Right renal cortex interstitium (tissue), 3 donors: ENCODE measurements at places on chromosomes 5 and 9.

GRCh38 chr9:5841771-5842573, 9.1 kb upstream of the ERMP1 start:
- DNase-seq: no peak

DNA sequence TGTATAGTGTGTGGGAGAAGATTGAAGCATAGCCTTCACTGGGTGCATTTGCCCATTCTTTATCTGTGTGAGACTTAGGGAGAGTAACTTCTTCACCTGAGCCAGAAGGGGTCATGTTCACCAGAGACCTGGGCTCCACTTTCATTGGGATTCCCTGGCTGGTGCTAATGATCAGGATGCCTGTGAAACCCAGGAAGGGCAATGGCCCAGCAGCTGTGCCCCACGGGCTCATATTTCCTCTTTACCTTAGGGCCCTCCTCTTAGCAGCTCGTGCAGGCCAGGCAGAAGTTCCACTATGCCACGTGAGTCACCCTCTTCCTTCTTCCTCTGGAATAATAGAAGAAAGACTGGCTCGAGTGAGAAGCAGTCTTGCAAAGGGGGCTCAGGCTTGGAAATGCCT, 5.0 kb downstream of the PPARGC1B start:
- no peak for DNase-seq

GRCh38 chr5:14655146-14655741, 9.3 kb upstream of the OTULIN start:
- DNase-seq: no peak

DNA sequence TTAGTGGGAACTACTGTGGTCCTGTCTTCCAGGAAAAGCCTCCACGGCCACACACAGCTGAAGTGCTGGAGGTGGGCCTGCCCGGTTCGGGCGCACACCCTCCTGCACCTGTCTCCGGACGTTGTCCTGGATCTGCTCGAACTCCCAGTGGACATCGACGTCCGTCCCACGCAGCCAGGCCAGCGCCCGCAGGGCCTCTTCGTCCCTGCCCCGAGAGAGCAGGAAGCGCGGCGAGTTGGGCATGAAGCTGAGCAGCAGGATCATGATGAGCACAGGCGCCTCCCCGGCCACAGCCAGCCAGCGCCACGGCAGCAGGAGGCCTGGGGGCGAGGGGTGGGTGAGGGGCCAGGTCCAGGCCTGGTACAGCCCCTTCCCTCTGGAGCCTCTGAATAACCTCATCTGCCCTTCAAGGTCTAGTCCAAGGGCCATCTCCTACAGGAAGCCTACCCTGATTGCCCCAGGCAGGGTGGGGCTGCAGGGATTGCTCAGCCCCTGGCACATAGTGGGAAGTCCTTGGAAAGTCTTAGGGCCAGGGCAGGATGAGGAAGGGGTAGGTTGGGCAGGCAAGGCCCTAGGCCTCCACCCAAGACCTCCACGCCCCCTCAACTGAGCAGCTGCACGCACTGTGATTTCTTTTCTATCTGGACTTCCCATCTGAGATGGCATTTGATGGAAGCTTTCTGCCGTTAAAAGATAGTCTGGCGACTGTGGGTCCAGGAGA, 3.4 kb downstream of the SLC2A6 start:
- DNase-seq: no peak

- no peak for DNase-seq
These were observed 54.9 kb downstream of the SLC44A1 start for GRCh38 chr9:105299190-105299854.

GRCh38 chr5:129096382-129096991, 1.9 kb downstream of the ISOC1 start:
- no peak for DNase-seq

- no peak for DNase-seq
These were observed 96.1 kb upstream of the CDKN2B start for GRCh38 chr9:22105005-22105722.

- DNase-seq: no peak
These were observed 567.9 kb downstream of the CDH9 start for GRCh38 chr5:26470439-26470838.

DNA sequence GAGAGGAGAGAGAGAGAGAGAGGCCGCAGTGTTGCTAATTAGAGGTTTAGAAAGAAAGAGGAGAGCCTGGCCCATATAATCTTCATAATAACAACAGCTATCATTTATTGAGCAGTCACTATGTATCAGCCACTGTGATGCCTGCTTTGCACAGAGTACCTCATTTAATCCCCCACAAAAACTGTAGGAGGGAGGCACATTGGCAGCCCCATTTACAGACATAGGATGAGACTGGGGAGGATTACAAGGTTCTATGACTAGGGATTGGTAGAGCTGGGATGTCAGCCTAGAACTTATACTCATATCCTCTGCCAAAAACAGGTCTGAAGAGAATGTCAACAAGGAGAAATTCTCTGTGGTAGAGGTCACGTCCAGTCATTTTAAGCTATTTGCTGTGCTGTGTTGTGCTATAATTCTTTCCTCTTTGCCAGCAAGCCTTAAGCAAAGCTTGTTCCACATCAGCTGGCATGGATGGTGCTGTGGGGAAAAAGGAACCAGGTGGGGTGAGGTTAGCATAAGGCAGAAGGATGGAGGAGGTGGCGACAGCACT, 6.7 kb upstream of the GCNT4 start:
- DNase-seq: no peak

- DNase-seq: no peak
These were observed 28.2 kb upstream of the FAM169A start for GRCh38 chr5:74894351-74894750.

DNA sequence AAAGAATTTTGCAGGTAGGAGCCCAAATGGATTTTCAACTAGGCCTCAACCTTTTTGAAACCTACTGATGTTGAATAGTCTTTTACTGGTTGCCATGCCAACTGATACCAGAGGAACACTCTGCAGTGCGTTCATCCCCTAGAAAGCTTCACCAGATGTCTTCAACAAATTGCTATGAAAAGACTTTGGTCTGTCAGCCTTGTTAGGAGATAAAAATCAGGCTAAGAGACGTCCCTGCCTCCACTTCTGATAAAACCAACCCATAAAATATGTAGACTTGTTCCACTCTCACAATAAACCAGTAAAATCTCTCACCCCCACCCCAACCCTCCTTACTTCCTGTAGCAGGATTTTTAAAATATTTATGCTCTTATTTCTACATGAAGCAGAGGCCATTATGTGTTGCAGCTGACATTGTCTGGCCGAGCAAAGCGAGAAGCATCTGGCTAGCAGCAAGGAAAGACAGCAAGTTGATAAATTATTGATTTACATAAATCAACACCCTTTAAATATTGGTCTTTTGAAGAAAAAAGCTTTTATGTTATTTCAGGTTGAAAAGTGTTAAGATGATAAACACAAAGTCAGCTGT, 428.7 kb downstream of the ISL1 start:
- DNase-seq: no peak

GRCh38 chr5:123610665-123611405, 98.9 kb downstream of the CSNK1G3 start:
- peak; percentile 50 for DNase-seq

GRCh38 chr5:118211606-118212005, 776.7 kb downstream of the DTWD2 start:
- DNase-seq: no peak

GRCh38 chr5:55096861-55097260, 5.6 kb upstream of the GZMA start:
- DNase-seq: no peak

GRCh38 chr5:154143211-154143641, 47.3 kb upstream of the GALNT10 start:
- DNase-seq: no peak

GRCh38 chr5:104189909-104190308, 627.3 kb upstream of the NUDT12 start:
- DNase-seq: no peak

DNA sequence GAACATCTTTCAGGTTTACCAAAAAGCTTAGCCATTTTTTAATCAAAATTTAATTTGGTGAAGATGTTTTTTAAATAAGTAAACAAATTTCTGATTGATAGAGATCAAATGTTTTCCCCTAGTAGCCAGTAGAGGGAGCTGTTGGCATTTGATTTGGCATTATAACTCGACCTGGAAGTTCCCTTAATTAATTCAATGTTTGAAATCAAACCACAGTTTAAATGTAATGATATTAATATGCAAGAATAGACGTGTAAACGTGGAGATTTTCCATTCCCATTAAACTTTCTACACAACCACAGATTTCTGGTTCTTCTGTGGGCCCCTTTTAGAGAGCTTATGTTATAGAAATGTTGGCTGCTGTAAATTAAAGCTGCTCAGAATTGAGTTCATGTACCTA, 148.1 kb upstream of the MPDZ start:
- no peak for DNase-seq

DNA sequence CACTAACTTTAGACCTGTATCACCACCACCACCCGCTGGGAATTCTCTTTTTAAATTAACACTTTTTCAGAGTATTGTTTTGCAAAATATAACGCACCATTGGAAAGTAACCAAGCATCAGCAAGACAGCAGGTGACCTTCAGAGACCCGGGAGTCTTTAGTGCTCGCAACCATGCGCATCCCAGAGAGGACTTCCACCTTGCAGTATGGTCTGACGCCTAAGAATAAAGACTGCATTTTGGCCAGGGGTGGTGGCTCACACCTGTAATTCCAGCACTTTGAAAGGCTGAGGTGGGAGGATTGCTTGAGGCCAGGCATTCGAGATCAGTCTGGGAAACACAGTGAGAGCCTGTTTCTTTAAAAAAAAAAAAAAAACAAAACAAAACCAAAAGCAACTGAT, 113.8 kb downstream of the MED27 start:
- no peak for DNase-seq

DNA sequence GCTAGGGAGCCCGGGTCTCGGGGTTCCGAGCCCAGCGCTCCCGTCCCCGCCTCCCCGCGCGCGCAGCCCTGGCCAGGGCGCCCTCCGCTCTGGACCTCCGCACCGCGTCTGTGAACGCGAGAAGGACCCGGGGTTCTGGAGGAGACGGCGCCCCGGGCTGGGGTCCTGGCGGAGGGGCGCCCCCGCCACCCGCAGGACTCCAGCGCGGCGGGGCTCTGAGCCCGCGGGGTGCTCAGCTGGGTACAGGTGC, 431 bp downstream of the TMOD1 start:
- DNase-seq: no peak

DNA sequence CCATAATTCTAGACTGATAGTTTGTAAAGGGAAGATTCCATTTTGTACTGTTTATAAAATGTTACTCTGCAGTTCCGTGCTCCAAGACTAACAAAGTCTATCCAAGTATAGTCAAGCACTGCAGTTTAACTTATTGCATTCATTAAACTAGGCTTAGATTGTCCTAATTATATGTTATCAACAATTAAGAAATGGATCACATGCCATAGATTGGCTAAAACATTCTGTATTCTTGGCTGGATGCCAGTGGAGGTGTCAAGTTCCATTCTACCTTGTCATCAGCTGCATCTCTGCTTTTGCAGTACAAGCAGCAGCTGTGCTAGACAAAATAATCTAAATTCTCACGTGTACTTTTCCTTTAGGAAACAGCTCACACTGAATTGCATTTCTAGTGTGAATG, 69.4 kb upstream of the MEF2C start:
- DNase-seq: no peak

- no peak for DNase-seq
These were observed 198.9 kb upstream of the CYLC2 start for GRCh38 chr9:102796244-102796643.

DNA sequence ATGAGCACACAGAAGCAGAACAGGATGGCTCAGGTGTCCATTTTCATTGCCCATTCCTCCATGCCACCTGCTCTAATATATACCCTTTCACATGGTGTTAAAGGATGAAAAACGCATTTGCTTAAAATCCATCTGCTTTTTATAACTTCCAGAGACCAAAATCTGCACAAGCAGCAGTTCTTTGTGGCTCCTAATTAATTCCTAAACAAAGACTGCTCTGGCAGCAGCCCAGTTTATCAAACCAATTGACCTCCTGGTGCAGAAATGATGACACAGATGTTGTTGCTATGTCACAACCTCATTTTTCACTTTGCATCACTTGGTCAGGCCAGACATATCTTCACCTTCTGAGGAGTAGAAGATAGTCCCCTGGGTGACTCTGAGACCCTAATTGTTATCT, 141.2 kb downstream of the ASTN2 start:
- no peak for DNase-seq

DNA sequence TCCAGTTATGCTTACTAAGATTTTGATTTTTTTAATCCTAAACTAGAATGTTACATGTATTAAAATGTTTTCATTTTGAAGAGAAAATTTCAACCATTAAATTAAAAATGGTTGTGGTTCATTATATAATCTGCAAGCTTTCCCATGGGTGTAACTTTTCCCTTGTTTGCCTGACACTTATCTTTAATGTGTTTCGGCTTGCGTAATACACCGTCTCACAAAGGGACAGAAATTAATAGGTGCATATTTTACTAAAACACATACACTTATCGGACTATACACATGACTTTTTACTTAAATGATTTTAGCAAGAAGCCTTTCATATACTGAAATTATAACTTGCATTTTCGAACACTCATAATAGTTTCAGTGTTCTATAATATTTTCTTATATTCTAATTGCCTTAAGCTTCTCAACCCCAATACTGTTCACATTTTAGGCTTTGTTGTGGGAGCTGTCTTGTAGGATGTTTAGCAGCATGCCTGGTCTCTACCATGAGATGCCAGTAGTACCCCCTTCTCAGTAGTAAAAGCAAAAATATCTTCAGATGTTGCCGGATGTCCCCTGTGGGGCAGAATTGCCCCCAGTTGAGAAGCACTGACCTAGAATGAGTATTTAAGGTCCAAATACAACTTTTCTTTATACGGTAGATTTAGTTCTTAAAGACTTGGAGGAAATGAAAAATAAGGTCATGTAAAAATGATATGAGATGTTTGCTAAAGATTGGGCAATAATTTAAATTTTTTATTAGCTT, 28.6 kb downstream of the UGCG start:
- no peak for DNase-seq

DNA sequence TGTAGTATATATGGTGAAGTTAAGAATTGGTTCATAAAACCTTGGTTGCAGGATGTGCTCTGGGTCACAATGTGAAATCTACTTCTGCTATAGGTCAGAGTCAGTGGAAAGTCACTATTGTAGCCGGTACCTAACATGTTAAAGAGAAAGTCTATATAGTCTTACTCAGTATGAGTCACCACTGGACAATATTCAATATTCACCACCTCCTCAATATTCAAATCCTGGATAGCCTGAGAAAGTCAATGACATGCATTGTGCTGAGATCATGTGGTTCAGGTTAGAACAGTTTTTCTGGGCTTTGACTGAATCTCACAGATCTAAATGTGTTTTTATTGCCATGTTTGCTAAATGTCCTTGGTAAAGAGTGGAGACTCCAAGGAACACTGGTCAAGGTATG, 108.8 kb downstream of the HMHB1 start:
- no peak for DNase-seq

GRCh38 chr9:86135371-86135770, 36.0 kb upstream of the GOLM1 start:
- no peak for DNase-seq

DNA sequence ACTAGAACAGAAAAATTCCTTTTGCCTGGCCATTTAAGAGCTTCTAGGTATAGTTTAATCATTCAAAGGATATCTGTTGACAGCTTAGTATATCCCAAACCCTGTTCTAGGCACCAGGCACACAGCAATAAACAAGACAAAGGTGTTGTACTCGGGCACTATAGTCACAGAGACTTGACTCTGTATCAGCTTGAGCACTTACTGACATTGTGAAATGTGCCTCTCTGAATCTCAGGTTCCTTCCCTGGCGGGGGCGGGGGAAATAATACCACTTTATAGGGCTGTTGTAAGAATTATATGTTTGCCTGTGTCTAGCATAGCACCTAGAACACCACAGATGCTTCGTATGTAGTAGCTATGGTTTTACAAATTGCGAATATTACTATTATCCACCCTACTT, 104.5 kb downstream of the NR6A1 start:
- DNase-seq: no peak

- no peak for DNase-seq
These were observed 617.2 kb downstream of the NR2F1-AS1 start for GRCh38 chr5:92963800-92964199.

GRCh38 chr5:95704150-95704549, 21.4 kb upstream of the SPATA9 start:
- DNase-seq: no peak
